NCI-H524 treated with DMSO at 0.1 percent for 48 hours (cell line): ENCODE measurements at places on chromosomes 7 and 10.

DNA sequence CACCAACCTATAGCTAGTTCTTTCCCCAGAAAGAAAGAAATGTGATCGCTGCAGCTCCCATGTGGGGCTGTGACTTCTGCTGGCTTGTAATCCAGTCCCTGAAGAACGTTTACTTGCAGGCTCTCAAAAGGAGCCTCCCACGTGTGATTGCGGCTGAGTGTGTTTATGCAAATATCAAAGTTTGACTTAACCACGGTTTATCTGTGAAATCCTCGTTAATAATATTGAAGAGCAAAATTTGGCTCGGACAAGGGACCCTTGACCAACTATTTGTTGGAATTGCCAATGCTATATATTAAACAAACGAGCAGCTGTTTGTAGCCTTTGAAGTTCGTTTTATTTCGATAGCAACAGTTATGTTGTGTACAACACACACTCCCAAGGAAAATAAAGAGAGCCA is 470.1 kb upstream of the NRP1 start:
- DNase-seq: no peak

- DNase-seq: no peak
These were observed 26.7 kb upstream of the CRHR2 start for GRCh38 chr7:30708983-30709382.

DNA sequence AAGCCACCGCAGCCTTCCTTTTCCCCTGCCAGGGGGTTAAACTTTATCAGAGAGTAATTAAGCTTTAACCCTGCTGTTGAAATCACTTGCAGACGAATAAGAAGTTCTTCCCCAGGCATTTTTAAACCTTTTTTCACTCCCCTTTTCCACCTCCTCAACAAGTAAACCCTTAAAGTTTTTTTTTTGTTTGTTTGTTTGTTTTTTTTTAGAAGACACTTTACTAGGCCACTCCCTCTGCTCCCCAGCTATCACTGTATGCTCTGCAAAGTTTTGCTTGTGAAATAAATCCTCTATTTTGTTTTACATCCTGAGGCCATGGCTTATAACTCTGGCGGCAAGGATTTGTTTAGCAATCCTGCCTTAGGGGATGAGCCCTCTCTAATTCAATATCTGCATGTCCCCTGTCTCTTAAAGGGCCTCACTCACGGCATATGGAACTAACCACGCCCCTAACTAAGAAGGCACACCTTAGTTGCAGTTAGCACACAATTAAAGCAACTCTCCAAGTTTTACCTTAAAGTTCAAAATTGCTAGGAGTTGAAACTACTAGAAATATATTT is 1354.7 kb upstream of the LRRTM3 start:
- DNase-seq: no peak

GRCh38 chr7:74092964-74093471 is 9.4 kb downstream of the LIMK1 start:
- DNase-seq: no peak

DNA sequence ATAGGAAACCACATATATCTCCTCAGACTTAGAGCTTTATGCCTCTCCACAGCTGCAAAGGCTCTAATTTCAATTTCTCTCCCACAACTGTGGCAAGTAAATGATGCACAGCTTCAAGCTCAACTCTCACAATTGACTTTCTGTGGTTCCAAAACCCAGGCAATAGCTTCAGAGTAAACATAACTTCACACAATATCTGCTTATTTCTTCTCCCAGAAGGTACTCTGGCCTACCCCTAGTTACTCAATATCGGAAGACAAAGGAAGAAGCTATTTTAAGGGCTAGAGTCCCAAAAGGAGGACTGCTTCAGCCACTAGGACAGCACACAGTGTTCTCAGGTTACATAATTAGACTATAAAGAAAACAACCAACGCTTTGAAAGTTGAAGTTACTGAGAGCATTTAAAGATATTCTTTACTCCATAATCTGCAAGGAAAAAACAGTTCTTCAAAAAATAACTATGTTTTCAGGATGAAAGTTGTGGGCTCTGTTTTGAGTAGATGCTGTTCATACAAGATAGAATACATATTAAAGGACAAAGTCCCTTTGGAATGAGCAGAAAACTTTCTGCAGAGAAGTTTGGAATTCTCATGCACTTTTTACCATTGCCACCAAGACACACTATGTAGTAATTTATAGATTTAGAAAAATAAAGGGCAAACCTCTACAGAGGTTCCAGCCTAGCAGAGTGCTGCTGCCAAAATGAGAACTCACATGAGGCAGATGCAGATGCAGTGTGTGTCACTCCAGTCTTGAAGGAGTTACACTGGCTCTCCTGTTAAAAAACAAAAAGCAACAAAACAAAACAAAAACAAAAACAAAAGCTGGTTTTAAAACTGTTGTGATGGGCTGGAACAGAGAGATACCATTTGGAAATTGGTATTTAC is 81.8 kb downstream of the NT5C2 start:
- DNase-seq: no peak

DNA sequence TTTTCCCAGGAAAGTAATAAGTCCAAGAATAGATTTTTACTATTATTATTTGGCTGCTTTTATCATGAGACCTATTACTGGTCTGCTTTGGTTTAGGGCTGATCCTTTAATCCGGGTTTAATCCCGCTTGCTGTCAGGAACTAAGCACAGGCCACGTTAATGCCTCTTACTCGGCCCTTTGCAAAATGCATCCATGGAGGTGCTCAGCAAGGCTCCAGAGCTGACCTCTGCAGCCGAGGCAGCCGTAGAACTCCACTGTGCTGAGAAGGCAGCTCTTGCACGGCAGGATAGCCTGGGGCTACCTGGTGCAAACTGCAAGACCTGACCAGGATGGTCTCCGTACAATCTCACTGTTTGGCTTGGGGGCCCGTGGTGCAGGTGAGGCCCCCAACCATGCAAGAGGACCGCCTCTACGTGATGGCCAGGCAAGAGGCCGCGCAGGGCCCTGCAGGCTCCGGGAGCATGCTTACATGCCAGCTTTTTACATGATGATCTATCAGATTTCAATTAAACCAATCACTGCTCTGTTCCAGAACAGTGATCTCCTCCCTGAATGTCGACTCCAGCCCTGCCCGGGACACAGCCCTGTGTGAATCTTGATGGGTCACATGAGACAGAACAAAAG is 10.4 kb upstream of the CALML3 start:
- no peak for DNase-seq

DNA sequence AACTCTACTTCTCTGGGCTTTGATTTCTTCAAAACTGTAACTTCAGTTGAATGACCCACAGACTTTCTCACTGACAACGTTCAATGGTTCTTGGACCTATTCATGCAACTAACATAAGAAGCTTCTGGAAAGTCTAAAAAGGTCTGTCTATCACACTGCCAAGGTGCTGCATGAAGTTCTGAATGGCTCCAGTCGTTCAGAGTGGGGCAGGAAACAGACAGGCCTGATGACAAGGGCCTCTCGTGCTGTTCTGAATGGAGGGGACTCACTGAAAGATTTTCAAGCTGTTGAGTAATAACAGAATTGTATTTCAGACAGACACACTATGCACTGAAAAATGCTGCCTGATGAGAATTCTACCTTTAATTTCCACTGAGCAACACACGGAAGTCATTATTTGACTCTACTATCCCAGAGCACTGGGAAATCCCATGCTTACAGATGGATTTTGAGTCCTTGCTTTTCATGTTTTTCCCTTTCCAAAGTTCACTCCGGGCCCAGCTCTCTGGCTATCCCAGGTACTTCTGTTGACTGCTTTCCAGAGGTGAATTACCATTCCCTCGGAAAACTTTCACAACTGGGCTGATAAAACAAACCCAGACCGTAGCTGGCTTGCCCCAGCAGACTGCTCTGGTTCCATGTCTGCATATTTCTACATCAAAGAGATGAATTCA is 204.9 kb upstream of the FRMD4A start:
- no peak for DNase-seq
